Activated CD4-positive, alpha-beta T cell treated with anti-CD3 and anti-CD28 coated beads, Interleukin-2, Interleukin-6, amounts not matched to agents 100 ng/mL and 50 ng/mL, durations not matched to agents 16 hours and 8 hours (primary cell): ENCODE measurements at places on chromosomes 4 and X.

DNA sequence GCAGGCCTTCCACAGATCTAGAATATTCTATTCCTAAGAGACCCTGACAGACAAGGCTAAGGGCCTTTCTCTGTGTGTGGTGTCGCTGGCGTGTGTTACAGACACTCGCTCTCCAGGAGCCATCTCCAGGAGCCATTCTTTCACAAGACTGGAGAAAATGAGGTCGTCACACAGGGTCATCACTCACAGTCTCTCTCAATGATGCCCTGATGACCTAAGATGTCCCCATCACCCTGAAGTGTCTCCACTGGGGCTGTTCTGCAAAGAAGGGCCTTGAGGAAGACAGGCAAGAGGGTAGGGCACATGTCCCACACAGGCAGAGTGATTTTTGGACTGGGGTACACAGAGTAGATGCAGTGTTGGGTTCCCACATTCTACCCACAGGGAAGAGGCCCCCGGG lies 34.7 kb downstream of the ZFYVE28 start:
- no peak for DNase-seq

DNA sequence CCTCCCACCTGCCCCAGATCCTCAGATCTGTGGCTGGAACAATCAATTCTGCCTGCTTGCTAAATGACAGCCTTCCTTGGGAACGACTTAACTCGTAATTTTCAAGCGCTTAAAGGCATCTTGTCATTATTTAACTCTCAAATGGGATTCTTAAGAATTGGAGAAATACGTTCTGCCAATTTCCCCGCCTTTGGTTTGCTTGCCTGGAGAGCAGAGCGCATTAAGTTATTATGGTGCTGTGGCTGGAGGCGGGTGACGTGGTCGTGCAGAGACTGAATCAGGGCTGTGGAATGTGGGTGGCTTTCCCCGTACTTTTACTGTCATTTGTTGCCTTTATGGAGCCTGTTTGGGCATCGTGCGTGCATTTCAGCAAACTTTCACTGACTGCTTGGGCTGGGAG lies 78.9 kb upstream of the PSAPL1 start:
- no peak for DNase-seq

GRCh38 chr4:99642725-99643489 lies 14.7 kb downstream of the C4orf54 start:
- no peak for DNase-seq

- no peak for DNase-seq
Observed at GRCh38 chrX:42176789-42177188, 253.4 kb upstream of the CASK start.

- DNase-seq = no peak
Observed at GRCh38 chr4:68855771-68856170, 40.0 kb downstream of the UGT2B10 start.

DNA sequence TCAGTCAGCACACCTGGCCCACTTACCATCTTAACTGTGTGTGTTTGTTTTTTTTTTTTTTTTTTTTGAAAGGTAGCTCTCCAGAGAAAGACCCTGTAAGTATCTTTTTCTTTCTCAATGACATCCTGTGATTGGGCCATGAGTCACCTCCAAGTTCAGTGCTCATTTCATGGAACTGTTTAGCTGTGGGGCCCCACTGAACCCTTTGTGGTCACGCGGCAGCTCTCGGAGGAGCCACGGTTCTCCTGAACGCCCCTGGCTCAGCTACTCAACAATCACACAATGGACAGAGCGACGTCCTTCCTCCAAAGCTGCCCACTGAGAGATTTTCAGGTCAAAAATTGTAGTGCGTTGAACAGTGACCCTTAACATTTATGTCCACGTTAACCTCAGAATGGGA lies 14.2 kb upstream of the IL3RA start:
- peak; percentile 80 for DNase-seq

- DNase-seq = no peak
Observed at GRCh38 chr4:20151436-20151835, 100.3 kb upstream of the SLIT2 start.

DNA sequence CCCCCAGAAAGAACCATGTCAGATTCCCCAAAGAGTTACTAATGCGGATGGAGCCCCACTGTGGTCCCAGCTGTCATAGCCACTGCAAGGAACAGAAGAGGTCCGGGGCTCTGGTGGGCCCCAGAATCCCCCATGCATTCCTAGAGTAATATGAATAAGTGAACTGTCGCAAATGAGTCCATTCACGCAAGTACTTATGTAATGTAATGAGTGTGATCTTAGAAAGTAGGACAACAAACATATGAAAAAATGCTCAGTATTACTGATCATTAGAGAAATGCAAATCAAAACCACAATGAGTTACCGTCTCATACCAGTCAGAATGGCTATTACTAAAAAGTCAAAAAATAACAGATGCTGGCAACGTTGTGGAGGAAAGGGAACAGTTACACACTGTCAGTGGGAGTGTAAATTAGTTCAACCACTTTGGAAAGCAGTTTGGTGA lies 141.5 kb upstream of the RBPJ start:
- DNase-seq = peak; percentile 34

DNA sequence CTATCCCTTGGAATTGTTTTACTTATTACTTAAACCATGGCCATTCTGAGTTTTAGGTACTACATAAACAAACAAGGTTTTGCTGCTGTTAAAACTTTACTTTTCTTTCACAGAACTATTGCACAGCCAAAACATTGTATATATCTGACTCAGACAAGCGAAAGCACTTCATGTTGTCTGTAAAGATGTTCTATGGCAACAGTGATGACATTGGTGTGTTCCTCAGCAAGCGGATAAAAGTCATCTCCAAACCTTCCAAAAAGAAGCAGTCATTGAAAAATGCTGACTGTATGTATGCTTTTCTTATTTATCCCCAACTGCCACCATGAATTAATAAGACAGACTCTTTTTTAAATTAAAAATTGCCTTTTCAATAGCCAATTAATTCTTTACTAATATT lies 69.8 kb downstream of the CCKAR start:
- DNase-seq = no peak

- no peak for DNase-seq
Observed at GRCh38 chr4:110032603-110033002, 119.9 kb downstream of the EGF start.

DNA sequence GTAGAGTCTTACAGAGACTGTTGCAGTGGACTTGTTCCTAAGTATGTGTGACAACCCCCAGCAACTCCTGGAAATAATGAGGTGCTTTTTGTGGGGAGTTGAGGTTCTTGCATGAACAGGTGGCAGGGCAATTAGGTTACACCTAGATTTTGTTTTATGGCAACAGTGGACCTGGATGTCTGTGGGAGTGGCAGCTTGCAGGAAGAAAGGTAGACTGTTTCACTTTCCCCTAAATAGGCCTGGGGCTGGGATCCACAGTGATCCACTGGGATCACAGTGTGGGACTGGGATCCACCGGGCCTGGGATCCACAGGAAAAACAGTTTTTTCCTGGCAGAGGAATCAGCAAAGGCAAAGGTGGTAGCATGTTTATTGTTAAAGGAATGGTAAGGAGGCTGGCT lies 18.3 kb upstream of the USP9X start:
- DNase-seq = no peak

DNA sequence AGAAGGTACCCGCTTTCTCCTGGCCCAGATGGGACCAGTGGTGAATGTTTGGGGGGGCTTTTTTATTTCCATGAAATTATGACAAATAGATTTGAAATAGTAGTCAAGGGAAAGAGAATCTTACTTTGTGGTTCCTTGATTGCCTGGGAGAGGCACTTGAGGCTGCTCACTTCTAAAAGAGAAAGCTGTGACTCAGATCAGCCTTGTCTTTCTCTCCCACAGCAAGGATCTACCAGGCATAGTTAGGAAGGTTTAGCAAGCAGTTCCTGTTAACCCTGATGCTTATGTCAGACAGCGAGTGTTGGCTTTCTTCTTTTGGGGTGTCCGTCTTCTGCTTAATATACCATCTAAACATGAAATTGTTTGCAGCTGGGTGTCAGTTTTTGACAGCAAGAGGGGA lies 114.5 kb downstream of the TSPAN7 start:
- DNase-seq = no peak
